Omental fat pad (tissue), 4 donors: ENCODE measurements at places on chromosomes 7 and 10. TPM values are rescaled to one million over a fixed set of nuclear protein-coding genes. Genes with fewer than 3 reads are reported as not detected.

The PANK1 gene
- 1.3 TPM for total RNA-seq

DNA sequence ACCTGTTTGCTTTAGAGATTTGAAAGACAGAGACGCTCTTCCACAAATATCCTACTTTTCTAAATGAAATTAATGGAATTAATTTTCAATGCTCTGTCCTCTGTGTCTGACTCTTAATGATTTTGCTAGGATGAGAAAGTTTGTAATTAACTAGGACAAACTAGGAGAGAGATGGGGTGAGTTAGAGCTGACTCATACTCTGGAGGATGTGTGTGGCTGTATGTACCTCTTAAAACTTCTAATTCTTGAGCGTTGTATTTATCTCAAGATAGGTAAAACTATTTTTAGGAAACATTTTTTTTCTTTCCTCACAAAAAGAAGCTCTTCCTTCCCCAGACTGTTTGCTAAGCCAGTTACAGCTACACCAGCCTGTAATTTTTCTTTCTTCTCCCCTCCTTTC is 178.8 kb upstream of the ANKRD30A start:
- DNase-seq = no peak

DNA sequence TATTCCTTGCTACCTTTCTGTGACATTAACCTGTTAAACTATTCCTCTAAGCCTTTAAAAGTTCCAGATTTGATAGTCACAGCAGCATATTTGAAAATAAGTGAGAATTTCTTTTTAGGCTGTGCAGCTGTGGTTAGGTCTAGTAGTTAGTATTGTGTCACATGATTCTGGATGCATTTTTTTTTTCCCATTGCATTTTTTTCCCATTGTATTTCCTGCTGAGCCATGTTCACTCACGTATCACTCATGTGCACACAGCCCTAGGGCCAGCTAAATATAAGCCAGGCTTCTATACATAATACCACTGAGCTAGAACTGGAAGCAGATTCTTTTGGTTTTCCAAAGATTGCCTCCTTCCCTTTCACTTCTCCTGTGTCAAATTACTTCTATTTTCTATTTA is 37.4 kb downstream of the DNAJC9 start:
- DNase-seq = no peak

DNA sequence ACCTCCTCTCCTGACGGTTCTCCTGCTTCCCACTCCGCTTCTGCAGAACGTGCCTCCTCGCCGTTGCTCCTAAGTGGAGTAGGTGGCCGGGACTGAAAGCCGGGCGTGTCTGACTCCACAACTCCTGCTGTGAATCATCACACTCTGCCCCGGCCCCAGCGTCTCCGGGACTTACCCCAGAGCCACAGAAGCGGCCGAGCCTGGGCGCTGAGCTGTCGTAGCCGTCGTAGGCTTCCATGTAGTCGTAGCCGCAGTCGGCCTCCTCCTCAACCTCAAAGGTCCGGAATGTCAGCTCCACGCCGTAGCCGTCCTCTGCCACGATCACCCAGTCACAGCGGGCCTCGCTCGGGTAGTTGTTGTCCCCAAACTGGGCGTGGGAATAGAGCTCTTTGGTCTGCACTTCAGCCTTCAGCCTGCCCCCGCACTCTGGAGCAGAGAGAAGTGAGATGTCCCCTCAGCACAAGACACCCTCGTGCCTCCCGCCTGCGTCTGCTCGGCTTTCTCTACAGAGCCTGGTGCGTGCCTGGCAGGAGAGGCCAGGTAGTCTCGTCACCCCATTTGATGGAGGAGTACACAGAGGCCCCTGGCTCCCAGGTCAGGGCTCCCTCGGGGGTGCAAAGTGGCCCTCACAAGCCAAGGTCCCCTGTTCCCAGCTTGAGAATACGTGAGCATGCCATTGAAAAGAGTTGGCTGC is 11.2 kb upstream of the OPALIN start:
- DNase-seq = no peak

DNA sequence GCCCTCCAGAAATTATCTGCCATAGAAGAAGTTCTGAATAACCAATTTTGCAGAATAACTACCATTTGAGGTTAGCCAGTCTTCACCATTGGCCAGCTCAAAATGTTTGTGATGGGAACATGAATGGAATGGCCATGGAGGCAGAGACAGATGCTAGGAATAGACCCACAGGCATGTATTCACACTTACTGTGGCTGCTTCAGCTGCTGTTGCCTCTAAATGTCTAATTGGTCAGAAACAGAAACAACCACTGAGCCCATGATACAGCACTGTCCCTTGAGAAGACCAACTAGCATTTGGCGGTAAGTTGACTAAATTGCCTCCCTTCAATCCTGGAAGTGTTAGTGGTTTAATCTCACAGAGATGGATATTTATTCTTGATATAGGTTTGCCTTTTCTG is 38.6 kb upstream of the TAS2R16 start:
- no peak for DNase-seq

DNA sequence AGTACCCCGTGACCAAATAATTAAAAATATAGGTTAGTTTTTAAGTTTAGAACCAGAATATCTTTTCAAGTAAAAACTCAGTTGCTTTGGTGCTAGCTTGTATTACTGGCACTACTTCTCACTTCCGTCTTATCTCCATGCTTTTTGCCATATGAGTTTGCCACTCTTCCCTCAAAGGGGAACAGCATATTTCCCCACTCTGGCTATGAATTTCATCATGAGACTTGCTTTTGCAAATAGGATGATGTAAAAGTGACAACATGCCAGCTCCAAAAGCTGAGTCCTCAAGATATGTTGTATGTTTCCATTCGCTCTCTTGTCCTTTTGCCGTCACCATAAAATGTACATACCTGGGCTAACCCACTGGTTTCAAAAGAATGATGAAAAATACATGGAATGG is 178.1 kb upstream of the SEMA3A start:
- DNase-seq = no peak

- no peak for DNase-seq
Observed at GRCh38 chr7:92402920-92403759, 44.1 kb upstream of the GATAD1 start.

The LRMDA gene
- total RNA-seq = 14.9 TPM

GRCh38 chr10:22494007-22494406 is 148.7 kb downstream of the SPAG6 start:
- DNase-seq = no peak

- no peak for DNase-seq
Observed at GRCh38 chr7:14507617-14508016, 394.9 kb downstream of the DGKB start.

GRCh38 chr7:37786741-37787569 is 61.4 kb upstream of the NME8 start:
- DNase-seq = no peak

- DNase-seq = no peak
Observed at GRCh38 chr10:27150261-27150660, 3.9 kb downstream of the YME1L1 start.

- no peak for DNase-seq
Observed at GRCh38 chr10:78188446-78188845, 154.8 kb downstream of the RPS24 start.

The PTPN12 gene
- total RNA-seq = 155 TPM

GRCh38 chr10:69600761-69601330 is 27.6 kb upstream of the NEUROG3 start:
- no peak for DNase-seq
